H7 (cell line): ENCODE measurements at places on chromosomes 11 and 22.

- DNase-seq: no peak
Observed at GRCh38 chr22:47098554-47098953, 336.1 kb downstream of the TBC1D22A start.

GRCh38 chr11:44308256-44308922 lies 1.6 kb downstream of the ALX4 start:
- peak; percentile 59 for DNase-seq

DNA sequence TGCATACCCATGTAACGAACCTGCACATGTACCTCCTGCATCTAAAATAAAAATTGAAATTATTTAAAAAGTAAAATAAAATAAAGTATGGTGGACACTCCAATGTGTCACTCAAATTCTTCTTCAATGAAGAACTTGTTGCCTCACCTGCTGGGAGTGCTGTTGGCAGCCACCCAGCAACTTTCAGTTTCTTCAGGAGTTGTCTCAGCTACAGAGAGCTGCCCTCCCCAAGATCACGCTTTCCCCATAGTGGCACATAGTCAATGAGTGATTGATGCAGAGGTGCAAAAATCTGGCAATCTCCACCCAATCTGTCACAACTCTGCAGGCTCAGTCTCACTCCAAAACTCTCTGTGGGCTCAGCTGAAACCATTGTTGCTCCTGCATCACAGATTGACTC lies 92.3 kb upstream of the C11orf87 start:
- DNase-seq: no peak

- DNase-seq: no peak
Observed at GRCh38 chr22:24323695-24324094, 53.1 kb downstream of the SPECC1L start.

GRCh38 chr22:36628571-36629065 lies 74.9 kb downstream of the CACNG2 start:
- no peak for DNase-seq

- DNase-seq: no peak
Observed at GRCh38 chr11:72947229-72947628, 133.0 kb downstream of the ATG16L2 start.

DNA sequence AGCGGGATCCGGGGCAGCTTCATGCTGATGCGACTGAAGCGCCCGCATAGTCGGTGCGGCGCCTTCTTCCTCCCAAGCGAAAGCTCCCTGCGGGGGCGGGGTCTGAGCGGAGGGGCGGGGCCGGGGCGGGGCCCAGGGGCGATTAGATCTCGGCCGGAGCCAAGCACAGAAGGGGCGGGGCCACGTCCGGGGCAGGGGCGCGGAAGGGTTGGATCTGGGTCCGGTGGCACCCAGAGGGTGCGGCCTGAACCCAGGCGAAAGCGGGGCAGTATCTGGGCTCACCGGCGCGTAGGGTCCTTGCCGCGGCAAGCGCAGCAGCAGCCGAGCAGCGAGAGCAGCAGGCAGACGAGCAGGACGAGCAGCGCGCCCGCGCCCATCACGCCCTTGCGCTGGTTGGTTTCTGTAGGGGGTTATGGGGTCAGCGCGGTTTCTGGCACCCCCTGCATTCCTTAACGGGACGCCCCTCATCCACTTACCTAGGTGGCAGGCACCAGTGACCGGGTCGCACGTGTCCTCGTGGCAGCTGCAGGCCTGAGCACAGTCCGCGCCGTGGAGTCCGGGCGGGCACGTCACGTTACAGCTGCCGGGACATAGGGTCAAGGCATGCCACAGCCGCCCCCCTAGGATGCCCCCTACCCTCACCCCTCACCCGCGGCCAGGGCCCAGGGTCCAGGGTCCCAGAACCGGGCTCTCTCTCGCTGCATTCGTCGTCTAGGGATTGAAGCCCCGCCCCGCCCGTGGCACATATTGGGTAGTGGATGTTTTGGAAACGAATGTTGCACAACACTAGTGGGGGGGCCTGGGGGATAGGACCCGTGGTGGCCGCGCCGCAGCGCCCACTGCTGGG lies 8.1 kb downstream of the SCARF2 start:
- DNase-seq: peak; percentile 99

DNA sequence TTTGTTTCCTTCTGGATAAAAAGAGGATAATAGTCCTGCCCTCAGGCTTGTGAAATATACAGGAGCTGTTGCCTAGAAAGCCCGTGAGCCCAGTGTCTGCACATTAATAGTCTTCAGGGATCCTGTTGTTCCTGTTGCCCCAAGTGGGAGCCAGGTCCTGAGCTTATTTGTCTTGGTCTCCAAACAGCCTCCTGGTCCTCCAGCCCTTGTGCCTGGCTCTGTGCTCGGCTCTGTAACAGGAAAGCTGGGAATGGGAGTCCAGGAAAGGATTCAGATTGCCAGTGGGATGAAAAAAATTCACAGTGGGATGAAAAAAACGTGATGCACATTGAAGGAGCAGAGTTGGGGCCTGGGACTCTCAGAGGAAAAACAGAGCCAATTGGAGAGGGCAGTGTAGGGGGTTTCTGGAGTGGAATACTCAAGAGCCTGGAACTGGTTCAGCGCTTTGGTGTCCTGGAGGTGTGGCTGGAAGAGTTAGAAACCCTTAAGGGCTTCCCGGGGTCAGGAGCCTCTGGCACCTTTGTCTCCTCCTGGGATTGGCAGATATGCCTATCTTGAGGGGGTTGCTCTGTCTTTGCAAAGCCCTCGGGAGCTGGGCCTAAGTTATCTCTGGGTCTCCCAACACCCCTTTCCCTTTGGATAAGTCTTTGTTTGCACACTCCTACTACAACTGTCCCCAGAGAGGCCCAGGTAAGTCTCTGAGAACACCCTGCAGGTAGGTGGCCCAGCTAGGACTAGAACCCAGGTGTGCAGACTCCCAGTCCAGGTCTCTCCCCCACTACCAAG lies 2.3 kb upstream of the INPPL1 start:
- DNase-seq: peak; percentile 35

DNA sequence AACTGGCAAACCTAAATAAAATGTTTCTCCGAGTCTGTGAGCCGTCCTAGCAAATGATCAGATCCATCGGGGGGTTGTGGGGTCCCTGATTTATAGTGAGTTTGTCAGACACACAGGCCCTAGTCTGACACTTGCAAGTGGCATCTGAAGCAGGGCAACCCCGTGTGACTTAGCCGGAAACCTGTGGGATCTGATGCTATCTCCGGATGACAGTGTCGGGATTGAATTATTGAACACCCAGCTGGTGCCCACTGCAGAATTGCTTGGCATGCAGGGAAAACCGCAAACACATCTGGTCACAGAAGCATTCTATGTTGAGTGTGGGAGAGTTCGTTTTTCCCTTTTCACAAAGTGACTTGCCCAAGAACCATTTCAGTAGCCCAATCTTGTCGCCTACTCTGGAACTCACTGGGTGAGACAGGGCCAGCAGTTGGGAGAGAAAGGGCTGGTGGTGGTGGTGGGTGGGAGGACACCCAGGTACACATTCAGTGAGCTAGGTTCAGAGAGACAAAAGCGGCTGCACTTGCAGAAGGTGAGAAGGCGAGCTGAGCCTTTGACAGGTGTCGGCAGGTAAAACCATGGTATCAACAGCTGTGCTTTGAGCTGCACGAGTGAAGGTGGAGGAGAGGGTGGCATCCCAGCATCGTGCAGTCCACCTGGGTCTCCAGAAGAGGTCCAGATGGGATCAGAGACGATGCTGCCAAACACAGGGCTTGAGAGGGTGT lies 33.7 kb upstream of the B3GAT1 start:
- peak; percentile 10 for DNase-seq

- peak; percentile 36 for DNase-seq
Observed at GRCh38 chr22:36528341-36528740, 625 bp downstream of the EIF3D start.

DNA sequence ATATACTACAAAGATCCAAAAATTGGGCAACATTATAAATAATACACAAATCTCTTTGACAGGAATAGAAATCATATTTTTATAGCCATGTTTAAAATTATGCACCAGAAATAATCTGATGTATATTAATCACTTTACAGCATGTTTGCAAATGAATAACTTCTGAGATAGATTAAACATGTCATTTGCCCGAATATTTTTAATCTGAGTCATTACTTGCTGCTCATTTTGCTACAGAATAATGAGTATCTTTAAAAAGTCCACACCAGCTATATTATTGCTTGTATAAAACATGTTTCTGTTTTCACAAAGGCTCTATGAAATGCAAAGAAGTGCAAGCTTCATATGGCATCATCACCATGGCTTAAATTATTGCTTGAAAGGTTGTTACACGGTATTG lies 336.8 kb downstream of the GUCY1A2 start:
- DNase-seq: no peak

- no peak for DNase-seq
Observed at GRCh38 chr11:33670250-33671011, 30.2 kb downstream of the C11orf91 start.

DNA sequence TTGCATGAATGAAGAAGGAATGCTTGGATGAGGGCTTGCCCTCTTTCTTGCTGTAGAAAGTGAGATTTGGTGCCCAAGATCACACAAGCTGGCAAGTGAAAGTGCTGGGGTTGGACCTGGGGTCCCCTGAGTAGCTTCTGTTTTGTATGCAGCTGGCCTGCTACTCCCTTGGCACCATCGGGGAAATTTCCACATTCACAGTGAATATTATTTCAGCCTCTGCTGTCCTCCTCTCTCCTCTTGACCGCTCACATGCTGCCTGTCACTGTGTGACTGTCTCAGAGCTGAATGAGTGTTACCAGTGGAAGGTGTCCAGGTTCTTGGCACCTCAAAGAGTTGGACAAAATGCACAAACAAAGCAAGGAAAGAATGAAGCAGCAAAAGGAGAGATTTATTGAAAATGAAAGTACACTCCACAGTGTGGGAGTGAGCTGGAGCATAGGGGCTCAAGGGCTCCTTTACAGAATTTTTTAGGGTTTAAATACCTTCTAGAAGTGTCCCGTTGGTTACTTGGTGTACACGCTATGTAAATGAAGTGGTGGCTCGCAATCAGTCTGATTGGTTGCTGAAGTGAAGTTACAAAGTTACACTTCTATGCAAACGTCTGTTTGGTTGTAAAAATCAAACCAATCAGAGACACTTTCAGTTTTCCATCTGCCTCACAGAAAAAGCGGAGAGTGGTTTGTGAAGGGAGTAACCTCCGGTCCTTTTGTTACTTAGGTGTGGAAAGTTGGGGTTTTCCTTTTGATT lies 87.4 kb downstream of the DEPDC5 start:
- no peak for DNase-seq
